Stimulated activated naive CD8-positive, alpha-beta T cell treated with anti-CD3 and anti-CD28 coated beads, Interleukin-15, Interleukin-2, amounts not matched to agents 100 U/mL and 50 U/mL, for 24 hours (primary cell): ENCODE measurements at places on chromosomes 13 and 19.

DNA sequence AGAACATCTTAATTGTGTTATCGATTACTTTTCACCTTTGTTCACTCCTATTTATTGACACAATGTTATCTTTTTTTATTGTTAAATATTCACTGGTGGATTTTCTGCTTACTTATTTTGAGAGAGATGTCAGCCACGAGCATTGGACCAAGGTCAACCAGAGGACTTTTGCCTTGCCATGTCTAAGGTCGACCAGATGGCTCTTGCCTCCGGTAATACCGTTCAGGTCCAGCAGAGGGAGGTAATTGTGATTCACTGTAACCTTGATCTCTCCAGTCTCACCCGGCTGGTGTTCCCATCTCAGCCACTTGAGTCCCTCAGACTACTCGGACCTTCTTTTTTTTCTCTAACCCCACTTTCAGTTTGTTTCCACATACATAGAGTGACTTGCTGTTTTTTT is 1438.1 kb downstream of the UQCRFS1 start:
- peak; percentile 33 for DNase-seq

DNA sequence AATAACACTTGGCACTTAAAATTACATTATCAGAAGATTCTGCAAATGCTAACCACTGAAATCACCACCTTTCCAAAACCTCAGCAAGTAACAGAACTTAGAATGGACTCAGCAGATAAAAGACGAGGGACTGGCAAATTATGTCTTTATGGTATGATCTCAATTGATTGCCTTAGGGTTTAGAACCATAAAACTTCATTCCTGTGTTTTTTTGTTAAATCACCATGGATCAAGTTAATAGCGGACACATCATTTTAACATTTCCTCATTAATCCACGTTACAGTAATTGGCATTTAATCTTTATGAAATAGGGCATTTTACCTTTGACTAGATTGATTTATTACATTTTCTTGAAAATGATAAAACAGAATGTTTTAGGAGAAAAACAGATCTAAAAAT is 2070.3 kb downstream of the PCDH9 start:
- no peak for DNase-seq

GRCh38 chr13:31046711-31047279 is 114.3 kb downstream of the TEX26 start:
- no peak for DNase-seq

DNA sequence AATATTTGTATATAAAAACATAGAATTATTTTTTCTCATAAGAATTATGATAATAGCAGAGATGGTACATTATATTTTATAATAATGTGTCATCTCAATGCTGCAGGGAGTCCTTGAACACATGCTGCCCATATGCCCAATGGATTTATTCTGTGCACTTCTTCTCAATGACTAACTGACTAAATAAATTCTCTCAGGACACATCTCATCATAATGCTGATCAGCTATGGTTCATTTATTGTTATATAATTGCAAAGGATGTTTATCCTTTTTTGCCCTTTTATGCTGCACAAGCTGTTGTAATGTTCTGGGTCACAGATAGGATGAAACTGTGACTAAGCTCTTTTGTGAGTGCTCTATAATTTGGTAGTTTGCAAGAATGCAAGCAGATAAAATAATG is 1273.3 kb upstream of the ATXN8OS start:
- no peak for DNase-seq

GRCh38 chr13:86825410-86825809 is 845.8 kb upstream of the SLITRK5 start:
- no peak for DNase-seq

GRCh38 chr13:98568918-98569317 is 8.0 kb downstream of the STK24 start:
- DNase-seq, result no peak

GRCh38 chr13:40121722-40122121 is 466.3 kb downstream of the COG6 start:
- no peak for DNase-seq

- no peak for DNase-seq
Measured at GRCh38 chr13:76329004-76329403, 557.2 kb downstream of the KCTD12 start.

- no peak for DNase-seq
Measured at GRCh38 chr13:26787961-26788360, 27.4 kb upstream of the GPR12 start.

GRCh38 chr19:32352241-32352630 is 6.8 kb downstream of the ZNF507 start:
- DNase-seq, result no peak

GRCh38 chr13:51760592-51760991 is 43.4 kb downstream of the DHRS12 start:
- no peak for DNase-seq

DNA sequence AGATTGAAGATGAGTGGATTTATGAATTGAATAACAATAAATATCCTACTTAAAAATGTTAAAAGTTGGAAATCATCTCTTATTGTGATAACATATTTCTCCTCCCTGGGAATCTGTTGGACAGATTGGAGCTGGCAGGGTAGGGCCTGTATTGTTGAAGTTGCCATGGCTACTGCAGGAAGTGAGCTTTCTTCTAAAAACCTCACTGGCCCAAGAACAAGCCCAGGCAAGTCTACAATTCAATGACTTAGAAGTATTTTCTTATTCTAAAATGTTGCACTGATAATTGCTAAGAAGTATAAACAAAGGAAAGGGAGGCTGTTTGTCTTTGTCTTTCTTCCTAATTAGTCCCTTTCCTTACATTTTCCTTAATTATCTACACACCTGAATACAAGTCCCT is 112.1 kb downstream of the DLEU7 start:
- no peak for DNase-seq

DNA sequence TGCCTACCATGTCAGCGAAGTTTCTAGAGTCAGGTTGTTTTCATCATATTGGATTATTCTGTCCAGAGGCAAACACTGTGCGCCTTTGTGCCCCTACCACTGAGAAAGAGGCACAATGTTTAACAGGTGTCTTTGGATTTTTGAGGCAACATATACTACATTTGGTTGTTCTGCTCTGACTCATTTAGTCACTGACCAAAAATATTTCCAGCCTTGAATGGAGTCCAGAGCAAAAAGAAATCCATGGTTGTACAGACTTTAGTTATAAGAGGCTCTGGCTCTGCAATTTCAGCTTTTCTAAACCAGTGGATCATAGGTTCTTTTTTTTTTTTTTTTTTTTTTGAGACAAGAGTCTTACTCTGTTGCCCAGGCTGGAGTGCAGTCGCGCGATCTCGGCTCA is 35.7 kb downstream of the LACC1 start:
- DNase-seq, result no peak

- no peak for DNase-seq
Measured at GRCh38 chr13:101576977-101577376, 124.5 kb downstream of the ITGBL1 start.

DNA sequence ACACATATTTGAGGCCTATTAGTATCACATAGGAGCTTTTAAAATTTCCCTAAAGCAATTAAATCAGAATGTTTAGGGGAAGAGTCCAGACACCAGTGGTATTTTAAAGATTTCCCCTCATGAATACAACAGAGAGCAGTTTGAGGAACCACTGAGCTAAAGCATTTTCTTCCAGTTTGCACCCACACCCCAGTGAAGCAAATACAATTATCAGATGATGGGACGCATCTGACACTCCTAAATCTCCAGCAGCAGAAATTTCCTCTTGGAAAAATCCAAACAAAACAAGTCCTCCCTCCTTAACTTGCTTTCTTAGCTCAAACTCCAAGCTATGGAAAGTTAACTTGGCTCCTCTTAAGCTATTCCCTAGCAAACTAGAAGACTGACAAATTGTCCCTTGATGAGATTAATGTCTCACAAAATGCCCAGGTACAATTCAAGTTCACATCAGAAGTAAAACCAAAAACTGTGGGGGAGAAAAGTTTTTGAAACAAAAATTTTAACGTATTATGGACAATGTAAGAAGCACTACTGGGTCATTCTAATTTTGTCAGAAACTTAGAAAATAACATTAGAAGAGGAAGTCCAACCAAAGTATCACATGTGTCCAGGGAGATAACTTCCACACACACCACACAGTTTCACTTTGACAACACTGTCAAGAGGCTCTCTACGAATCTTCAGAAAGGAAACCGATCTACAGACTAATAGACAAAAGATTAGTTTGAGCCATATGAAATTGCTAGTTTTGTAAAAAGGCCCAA is 74.1 kb downstream of the ABCC4 start:
- DNase-seq, result no peak

GRCh38 chr13:99605420-99606323 is 104.4 kb downstream of the TM9SF2 start:
- peak; percentile 45 for DNase-seq

DNA sequence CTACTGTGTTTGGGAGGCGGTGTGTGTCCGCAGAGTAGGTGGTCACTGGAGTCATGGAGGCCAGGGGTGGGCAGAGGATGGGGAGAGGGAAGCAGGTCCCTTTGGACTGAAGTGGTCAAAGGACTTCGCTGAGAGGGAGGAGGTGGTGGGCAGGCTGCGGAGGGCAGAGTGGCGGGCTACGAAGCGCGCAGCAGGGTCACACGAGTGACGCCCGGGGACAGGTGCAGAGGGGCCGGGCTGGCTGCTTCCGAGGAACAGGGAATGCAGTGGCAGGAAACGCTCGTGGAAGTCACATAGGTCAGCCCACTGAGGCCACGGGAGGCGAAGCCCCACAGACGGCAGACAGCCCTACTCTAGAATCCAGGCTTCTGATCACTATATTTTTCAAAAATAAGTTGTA is 111.5 kb downstream of the URI1 start:
- no peak for DNase-seq

- DNase-seq, result no peak
Measured at GRCh38 chr13:51311231-51311630, 28.3 kb upstream of the SERPINE3 start.

DNA sequence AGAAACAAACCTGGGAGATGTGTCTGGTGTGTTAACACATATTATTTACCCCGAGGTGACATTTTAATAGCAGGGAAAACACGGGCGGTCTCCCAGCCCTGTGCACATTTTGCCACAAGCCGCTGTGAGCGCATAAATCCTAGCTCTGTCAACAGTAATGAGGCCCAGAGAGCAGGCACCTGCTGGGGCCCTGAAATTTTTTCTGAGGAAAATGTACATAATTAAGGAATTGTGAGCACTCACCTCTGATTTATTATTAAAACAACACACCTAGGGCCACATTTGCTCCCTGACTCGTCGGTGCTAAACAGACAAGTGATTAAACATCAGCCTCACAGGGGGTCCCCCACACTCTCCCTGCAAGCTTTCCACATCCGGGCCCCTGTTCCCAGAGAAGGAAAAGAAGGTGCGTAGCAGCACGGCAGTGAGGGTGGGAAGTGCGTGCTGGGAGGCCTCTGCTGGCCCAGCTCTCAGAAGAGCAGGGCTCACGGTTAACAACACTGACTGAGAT is 616.3 kb downstream of the UQCRFS1 start:
- no peak for DNase-seq

- DNase-seq, result no peak
Measured at GRCh38 chr13:111978546-111978945, 88.4 kb upstream of the SOX1 start.

- DNase-seq, result no peak
Measured at GRCh38 chr19:1734321-1734966, 18.9 kb upstream of the ONECUT3 start.

GRCh38 chr13:25977216-25977615 is 74.6 kb downstream of the SHISA2 start:
- DNase-seq, result no peak

DNA sequence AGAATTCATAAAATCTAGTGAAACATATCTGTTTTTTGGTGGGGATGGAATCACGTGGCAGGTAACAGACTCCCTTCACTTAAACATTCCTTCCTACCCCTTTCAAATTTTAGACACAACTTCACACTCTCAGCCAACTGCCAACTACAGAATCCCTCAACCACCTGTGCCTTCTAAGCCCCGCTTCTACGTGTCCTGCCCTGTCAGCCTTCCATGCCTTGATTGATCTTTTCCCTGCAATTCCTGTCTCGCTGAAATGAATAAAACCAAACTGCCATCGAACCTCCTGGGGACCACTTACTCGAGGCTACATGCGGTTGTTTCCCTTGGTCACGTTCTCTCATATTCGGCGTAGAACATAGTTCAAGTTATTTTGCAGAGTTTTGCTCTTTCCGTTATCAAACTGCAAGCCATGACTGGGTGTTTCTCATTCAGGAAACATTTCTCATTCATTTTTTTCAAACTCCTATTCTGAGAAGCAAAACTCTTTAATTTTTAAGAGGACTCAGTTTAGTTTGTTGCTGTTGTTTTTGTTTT is 1.1 kb downstream of the ZNF625 start:
- no peak for DNase-seq

GRCh38 chr13:30045916-30046704 is 195.7 kb upstream of the UBL3 start:
- DNase-seq, result no peak

- DNase-seq, result no peak
Measured at GRCh38 chr13:71773531-71773930, 93.5 kb downstream of the DACH1 start.

- no peak for DNase-seq
Measured at GRCh38 chr19:7267792-7268704, 26.2 kb downstream of the INSR start.

GRCh38 chr13:45592758-45593157 is 22.8 kb downstream of the ERICH6B start:
- DNase-seq, result no peak

DNA sequence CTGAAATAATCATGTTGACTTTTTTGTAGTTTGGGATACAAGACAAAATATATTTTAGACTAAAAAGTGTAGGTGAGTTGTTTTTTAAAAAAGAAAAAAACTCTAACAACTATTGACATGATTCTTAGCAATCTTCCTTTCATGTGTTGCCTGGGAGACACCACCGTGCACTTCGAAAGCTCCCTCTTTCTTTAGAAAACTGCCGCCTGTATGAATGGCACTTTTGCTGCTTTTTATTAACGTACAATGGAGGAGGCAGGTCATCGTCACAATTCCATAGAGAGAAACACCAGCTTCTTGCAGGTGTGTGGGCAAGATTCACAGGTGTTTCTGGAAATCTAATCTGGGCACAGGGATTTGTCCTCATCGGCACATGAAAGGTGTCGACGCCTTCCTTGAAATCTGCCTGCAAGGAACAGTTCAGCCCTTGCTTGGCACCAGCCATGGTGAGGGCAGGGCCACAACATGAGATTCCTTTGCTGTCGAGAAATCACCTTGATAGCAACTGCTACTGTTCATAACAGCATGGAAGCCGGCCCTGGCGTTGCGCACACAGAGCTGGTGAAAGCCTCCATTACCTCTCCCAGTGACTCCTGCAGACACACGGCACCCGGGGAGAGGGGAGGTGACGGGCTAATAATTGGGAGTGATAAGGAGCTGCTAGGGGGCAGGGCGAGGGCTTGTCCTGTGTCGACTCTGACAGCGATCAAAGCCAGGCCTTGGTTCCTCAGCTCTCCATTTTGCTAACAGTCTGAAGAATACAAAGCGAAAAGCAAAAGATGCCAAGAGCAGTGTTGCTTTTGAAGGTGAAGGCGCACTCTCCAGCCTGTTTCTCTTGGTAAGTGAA is 66.5 kb downstream of the EFNB2 start:
- no peak for DNase-seq

- DNase-seq, result no peak
Measured at GRCh38 chr19:5152013-5152763, 183.3 kb downstream of the KDM4B start.

DNA sequence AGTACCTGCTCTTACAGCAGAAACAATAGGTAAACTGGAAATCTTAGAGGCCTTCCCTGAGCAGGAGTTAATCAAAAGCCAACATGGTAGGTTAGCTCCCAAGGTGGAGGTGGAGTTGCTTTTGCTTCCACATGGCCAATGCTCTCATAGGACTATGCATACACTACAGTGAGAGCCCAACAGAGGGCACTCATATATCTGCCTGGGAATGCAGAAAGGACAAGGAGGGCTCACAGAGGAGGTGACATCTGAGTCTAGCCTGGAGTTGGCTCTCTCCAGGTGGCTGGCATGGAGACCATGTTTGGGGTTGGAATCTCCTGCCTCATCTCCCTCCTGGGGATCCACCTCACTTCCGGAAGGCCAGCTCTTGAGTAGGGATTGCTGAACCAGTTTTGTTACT is 34.6 kb downstream of the ATP8A2 start:
- no peak for DNase-seq
